ENCODE measurements at places on chromosomes 1 and 21.

- DNase-seq = peak; percentile 18
These were observed 14.0 kb downstream of the NAV1 start for GRCh38 chr1:201552941-201553351.

DNA sequence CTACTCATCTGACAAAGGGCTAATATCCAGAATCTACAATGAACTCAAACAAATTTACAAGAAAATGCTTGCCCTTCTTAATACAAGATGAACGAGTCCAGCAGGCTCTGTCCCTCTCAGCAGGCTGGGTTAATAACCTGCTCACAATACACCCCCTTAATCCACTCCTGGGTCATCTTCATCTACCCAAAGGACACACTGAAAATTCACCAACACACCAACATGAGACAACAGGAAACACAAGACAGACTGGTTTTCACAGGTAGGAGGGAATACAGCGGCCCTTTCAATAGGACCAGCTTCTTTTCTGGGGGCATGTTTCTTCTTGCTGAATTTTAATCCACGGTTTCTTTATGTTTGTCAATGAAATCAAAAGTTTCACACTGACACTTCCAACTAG, 44.6 kb downstream of the SUSD4 start:
- DNase-seq = no peak

DNA sequence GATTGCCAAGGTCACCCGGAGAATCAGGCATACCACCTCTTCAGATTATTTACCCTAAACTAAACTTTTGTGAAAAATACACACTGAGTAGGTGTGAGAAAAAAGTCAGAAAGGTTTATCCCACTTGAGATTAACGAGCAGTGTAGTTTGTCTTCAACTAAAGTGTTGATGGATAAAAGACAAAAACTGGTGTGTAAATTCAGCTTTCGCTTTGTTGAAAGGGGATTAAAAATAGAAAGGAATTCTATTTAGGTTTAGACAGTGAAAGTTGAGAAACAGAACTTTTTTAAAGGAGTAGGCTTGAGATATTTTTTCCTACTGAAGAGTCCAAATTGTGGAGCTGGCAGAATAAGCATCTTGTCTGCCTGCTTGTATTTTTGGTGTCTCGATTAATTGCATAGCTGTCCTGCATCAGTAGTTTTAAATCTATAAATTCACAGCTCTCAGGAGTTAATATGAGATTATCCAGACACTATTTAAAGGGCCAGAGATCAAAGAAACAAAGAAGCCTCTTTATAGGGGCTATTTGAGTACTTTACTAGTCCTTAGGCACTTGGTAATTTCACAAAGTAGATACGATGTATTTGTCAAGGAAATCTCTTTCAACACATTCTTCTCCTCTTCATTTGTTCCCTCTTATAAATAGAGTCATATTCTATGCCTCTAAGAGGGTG, 46.7 kb upstream of the RABGAP1L start:
- DNase-seq = no peak

DNA sequence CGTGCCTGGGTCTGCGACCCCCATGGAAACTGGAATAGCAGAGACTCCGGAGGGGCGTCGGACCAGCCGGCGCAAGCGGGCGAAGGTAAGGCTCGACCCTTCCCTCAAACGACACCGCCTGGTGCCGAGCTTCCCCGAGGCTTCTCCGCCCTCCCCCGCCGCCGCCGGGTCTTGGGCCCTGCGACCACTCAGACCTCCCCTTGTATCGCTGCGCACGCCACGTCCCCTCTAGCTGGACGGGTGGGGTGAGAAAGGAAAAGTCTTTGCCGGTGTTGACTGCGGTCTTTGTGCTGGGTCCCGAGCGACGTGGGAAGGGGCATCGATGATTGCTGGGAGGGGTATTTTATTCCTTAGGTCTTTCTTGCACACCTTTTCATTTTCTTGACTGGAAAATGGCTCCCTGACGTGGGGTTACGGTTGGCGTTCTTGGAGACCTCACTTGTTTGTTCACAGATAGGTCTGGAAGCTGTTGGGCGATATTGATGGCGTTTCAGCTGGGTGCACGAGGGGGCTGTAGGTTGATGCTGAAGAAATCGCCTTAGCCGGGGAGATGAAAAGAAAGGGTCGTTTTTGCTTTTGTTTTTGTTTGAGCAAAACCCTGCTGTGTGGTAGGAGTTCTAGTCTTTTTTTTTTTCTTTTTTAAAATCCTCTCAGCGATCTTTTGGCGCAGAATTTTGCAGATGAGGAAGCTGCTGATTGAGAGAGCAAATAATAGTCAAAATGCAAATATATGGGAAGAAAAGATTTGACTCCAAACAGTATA, 776 bp downstream of the KDM1A start:
- DNase-seq = no peak

DNA sequence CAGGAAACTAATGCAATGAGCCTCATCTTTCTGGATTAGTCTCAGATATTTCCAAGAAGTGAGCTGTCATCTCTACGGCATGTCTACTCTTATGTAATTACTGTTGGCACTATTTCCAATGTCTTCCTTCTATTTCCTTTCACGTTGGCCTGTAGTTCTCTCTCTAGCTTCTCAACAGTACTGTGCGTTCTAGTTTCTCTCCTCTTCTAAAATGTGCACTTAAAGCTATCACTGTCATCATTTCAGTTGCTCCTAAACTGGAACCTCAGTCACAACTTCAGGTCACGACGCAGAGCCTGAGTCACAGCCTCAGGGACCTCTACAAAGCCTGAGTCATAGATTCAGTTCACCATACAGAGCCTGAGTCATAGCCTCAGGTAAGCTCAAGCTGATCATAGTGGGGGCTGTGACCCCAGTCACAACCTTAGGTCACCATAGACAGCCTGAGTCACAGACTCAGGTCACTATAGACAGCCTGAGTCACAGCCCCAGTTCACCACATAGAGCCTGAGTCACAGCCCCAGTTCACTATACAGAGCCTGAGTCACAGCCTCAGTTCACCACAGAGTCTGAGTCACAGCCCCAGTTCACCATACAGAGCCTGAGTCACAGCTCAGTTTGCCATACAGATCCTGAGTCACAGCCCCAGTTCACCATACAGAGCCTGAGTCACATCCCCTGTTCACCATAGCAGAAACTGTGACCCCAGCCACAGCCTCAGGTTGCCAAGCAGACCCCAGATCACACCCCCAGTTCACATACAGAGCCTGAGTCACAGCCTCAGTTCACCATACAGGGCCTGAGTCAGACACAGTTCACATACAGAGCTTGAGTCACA, 13.0 kb downstream of the WNT9A start:
- DNase-seq = no peak

DNA sequence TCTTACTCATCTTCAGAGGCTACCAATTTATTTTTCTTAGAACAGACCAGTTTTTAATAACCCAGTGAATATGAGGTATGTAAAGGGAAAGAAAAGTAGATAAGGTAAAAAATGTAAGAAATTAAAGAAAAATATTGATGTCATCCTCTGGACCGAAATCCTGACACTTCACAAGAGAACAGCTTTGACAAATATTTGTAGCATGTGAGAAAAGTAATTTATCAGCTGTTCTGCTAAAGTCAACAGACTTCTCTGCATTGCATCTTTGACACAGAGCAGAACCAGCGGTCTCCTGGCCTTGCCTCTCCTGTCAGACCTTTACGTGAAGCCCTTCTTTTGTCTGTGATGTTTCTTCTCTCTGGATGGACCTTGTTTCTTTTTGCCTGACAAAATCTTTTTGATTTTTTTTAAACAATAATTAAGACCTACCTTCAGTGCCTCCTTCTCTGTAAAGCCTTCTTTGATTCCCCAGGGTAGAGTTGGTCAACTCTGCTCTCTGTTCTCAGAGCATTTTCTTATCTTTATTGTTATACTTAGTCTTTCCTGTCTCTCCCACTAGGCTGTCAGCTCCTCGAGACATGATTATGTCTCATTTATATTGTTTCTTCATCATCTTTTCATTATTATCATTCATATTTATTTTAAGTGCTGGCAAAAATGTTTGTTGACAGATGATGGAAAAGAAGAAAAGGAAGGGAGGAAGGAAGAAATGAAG, 35.4 kb downstream of the RGS4 start:
- DNase-seq = no peak

- no peak for DNase-seq
These were observed 149.3 kb downstream of the RUNX1 start for GRCh38 chr21:34899760-34900159.

- DNase-seq = no peak
These were observed 223.2 kb downstream of the SMYD3 start for GRCh38 chr1:246283771-246284410.

DNA sequence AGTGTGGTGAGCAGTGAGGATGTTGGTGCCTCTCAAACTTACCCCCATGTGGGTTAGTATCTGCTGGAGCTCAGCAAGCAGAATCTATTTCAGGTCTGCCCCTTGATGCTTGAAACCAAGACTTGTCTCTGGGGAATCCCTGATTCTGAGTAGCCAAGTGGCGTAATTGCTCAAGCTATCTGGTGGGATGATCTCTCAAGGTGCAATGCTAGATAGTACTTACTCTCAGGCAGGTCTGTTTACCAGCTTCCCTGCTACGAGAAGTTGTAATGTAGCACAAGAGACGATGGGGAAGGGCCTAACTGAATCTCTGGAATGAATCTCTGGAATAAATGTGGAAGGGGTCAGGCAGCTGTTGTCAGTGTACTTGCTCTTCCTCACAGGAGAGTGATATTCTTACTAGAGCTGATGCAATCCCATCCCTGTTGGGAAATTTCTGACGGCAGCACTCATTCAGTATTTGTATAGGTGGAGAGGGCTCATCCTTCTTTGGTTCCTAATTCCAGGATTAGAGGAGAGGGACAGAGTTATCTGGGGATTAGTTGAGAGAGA, 65.4 kb downstream of the MACF1 start:
- no peak for DNase-seq

- DNase-seq = no peak
These were observed 245.0 kb upstream of the B3GALT2 start for GRCh38 chr1:193431265-193431977.

DNA sequence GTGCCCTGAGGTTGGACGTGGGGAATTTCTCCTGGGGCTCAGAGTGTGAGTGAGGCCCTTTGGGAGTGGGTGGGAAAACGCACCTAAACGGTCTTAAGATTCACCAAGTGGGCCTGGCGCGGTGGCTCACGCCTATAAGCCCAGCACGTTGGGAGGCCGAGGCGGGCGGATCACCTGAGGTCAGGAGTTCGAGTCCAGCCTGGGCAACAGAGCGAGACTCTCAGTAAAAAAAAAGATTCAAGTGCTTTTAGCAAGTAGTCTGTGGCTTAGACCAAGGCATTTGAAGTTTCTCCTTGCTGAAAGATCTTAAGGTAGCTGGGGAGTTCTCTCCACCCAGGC, 1.4 kb downstream of the RPS8 start:
- DNase-seq = no peak

- DNase-seq = no peak
These were observed 38.5 kb downstream of the HUNK start for GRCh38 chr21:31911138-31911907.

- DNase-seq = no peak
These were observed 6.0 kb upstream of the FOXE3 start for GRCh38 chr1:47410068-47410455.

DNA sequence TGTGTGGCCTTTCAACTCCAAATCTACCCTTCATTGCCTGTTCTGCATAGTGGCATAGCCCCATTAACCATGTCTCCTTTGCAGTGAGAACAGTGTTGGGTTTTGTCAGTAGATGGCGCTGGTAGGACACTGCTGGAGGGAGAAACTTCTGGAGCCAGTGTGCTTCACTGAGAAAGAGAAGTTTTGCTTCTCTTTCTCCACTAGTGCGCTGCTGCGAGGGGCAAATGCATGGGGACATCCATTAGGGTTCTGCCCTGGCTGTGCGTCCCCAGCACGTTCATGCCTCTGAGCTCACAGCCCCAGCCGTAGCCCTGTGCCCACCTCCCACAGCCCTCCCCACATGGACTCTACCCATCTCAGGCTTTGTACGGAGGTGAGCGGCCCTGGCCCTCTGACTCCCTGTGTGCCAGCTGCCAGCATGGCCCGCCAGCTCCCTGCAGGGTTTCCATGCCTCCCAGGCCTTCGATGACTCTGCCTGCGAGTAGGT, 53.1 kb downstream of the RIMS3 start:
- peak; percentile 63 for DNase-seq

GRCh38 chr1:185595835-185596667, 138.1 kb upstream of the HMCN1 start:
- peak; percentile 13 for DNase-seq
